ENCODE measurements at places on chromosomes 7 and 10. TPM values are rescaled to one million over a fixed set of nuclear protein-coding genes. Genes with fewer than 3 reads are reported as not detected.
A peak's percentile ranks its signal among the peaks of the same experiment; 100 is the strongest.

DNA sequence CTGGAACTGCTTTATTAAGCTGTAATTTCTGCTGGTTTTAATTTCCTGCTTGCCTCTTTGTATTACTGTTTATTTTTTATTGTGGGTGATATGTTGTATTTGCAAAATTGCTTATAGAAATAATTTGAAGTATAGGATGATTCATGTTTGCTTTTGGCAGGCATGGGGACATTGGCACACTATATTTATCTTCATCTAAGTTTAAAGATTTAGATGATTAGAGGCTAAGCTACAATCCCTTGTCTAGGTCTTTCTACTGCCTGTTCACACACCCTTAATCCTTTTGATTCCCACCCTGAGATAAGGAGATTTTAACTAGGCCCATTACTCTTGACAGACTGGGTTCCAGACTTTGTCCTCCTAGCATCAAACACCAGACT, 182.8 kb upstream of the KAT6B start:
- no peak for DNase-seq

- DNase-seq: no peak
These were observed 4.4 kb downstream of the DDIT4 start for GRCh38 chr10:72277996-72278667.

- no peak for DNase-seq
These were observed 200.2 kb upstream of the FZD1 start for GRCh38 chr7:91064052-91064451.

DNA sequence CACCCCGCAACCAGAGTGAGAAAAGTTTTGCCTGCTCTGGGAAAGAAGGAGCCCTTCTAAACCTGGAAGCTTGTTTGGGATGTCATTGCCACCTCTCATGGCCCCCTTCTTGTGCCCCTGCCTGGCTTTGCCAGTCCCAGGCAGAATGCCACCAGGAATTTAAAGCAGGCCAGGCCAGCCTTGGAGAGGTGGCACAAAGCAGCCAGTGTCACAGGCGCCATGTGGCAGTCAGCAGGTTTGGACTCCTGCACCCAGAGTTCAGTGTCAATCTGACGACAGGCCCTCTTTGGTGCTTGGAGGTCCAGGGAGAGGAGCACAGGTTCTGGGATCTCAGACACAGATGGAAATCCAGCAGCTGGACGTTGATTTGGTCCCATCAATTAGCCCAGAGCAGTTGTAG, 12.7 kb downstream of the HK1 start:
- no peak for DNase-seq

GRCh38 chr10:88783724-88784123, 18.8 kb upstream of the LIPM start:
- DNase-seq: no peak

GRCh38 chr10:8302565-8302964, 248.1 kb downstream of the GATA3 start:
- no peak for DNase-seq

- peak; percentile 38 for DNase-seq
These were observed 763 bp downstream of the PITX3 start for GRCh38 chr10:102240467-102241031.

- DNase-seq: peak; percentile 58
These were observed 58.9 kb downstream of the CALML3 start for GRCh38 chr10:5583525-5584175.

GRCh38 chr10:58856508-58857240, 319.8 kb upstream of the PHYHIPL start:
- no peak for DNase-seq

DNA sequence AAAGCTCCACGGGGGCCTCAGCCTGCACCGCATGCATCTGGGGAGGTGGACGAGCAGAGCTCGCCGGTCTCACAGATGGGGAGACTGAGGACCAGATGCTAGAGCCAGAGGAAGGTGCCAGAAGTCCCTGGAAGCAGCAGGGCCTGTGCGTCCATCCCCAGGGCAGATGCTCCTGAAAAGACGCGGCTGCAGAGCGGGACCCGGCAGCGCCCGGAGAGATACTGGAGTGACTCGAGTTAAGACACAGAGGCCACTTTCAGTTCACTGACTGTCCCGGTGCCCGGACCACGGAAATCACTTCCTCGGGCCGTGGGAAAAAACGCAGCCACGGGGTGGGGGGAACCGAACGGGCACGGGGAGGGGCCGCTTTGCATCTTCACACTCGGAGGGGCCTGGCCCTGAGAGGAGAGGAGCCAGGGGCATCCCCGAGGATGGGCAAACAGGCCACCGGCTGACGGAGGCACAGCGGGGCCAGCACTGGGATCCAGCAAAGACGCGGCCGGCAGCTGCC, 85.4 kb downstream of the FOXL3 start:
- DNase-seq: peak; percentile 9

- DNase-seq: no peak
These were observed 27.2 kb downstream of the ATE1 start for GRCh38 chr10:121900443-121901174.

- DNase-seq: no peak
These were observed 631.7 kb upstream of the GALNT17 start for GRCh38 chr7:70500261-70500660.

DNA sequence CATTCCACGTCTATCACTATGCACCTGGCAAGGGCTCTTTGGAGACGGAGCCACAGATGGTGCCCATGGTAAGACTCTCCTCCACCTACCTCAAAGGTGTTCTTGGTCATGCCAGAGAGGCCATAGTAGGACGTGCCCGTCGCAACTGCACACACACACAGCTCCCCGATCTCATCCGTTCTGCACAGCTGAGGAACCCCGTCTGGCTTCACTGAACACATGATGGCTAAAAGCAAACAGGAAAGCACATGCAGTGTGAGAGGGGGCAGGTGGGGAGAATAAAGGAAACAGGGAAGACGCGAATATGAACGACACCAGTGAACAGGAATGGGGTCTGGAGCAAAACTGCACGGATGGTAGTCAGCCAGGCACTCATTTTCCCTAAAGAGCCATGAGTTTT, 230.9 kb downstream of the ZMYND11 start:
- DNase-seq: no peak

- DNase-seq: no peak
These were observed 123.6 kb upstream of the GDF10 start for GRCh38 chr10:47176206-47176902.

DNA sequence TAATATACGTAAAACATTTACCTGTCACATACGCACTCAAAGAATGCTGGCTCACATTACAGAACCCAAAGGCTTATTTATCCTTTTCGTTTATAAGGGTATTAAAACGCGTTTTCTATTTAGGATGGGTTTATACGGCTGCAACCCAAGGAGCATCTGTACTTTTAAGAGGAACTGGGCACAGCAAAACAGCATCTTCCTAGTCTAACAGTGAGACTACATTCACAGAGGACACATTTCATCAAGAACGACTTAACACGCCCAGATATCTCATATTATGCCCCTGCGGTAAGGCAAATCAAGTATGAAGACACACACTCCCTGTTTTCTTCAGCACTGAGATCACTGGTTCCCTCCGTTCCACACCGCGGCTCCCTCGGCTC, 533 bp upstream of the DMTF1 start:
- no peak for DNase-seq

- no peak for DNase-seq
These were observed 135.1 kb downstream of the NRBF2 start for GRCh38 chr10:63268149-63268797.

GRCh38 chr10:406976-407375, 271.7 kb downstream of the ZMYND11 start:
- DNase-seq: no peak

- DNase-seq: no peak
These were observed 306.2 kb downstream of the CCSER2 start for GRCh38 chr10:84634636-84635035.

DNA sequence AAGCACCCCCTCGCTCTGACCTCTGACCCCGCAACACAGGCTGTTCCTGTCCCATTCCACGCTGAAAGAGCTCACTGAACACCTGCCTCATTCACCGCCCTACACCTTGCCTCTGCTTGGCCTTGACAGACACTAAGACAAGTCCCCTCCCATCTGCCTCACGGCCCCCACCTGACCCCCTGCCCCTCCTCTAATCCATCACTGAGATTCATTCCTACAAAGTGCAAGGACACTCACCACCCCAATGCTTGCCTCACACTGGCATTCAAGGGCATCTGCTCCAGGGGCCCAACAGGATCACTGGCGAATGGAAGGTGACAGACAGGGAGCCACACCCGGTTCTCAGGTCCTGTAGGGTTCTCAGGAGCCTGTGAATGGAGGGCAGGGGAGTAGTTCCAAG, 68.1 kb upstream of the NANOS1 start:
- DNase-seq: no peak

DNA sequence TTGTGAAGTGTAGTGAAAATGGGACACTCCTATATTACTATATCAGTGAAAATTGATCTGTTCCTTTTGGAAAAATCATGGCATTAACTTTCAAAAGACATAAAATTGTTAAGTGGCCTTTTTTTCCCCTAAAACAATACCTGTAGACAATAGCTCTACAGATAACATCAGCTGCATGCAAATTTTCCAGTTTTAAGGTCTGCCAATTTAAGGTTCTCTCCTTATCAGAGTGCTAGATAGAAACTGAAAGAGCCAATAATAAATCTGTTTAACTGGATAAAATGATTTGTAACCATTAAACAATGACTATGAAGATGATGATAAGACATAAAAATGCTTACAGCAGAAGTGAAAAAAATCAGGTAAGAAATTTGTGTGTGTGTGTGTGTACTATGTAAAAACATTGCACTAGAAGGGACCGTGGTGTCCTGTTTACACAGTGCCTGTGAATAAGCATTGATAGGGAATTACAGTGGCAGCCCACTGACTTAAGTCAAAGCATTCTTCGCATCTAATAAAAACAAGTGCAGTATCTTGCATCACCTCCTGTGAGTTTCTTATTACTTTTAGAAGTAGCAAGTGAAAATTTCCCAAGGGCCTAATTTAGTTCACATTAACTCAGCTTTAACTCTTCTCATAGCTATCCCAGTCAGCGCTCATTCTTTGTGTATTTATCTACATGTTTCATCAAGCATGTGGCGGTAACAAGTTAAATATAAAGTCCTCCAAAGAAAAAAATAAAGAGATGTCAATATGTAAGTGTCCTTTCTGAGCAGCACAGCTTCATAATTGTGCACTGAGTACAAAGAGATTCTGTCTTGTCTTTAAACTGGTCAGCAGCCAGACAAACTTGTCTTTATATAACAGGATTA, 261.9 kb downstream of the ARL4A start:
- no peak for DNase-seq

DNA sequence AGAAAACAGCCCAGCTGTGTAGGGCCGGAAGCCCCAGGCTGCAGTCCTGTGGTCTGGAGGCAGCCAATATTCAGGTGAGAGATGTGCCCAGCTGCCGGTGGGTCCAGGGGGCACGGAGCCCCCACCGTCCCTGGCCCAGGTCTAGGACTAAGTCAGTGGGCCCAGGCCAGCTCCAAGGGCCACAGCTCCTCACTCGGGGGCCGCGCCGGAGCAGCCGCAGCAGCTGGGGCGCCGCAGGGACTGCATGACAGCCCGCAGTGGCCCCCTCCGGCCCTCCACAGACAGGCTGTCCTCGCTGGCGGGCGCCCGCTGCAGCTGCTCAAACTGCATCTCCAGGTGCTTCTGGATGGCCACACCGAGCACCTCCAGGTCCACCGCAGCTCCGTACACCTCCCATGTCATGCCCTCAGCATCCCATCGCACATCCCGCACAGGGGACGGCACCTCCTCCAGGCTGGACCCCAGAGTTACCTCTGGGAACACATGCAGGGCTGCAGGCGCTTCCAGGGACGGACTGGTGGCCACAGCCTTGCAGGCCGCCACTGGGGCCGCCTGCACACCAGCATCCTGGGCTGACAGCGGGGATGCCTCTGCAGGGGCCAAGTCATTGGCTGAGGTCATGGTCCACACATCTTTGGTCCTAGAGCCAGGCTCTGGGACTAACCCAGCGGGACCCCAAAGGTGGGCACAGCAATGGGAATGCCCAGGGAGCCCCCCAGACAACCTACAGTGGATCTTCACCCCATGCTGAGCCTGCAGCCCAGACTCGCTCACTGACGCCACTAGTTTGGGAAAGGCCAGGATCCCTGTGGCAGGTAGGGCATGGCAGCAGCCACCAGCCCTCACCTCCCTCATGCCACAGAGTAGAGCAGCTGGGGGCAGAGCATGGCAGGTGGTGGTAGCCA, 7.0 kb downstream of the GPRIN2 start:
- DNase-seq: peak; percentile 65

DNA sequence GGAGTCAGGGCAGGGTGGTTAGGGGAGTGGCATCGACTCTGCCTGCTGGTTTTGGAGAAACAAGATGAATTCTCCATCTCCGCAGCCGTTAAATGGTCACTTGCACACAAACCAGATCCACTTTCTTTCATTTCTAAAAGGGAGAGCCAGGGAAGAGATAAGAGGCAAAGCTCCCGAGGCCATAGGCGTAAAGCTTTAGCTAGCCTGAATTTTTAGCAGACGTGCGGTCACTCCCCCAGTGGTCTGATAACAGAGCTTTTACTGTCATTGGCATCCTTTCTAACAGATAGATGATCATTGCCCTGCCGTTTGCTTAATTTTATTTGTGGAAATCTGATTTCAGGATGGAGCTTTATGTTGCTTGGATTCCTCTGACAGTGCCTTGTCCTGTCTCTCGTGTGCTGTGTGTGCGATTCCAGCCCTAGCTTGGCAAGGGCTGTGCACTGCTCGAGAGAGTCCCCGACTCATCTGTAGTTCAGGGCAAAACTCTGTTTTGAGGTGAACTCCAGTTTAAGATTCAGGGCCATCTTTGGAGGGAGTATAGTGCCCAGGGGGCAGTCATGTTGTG, 62.5 kb downstream of the GATA3 start:
- DNase-seq: no peak

- no peak for DNase-seq
These were observed 18.3 kb downstream of the FIGNL1 start for GRCh38 chr7:50431722-50432305.

- DNase-seq: no peak
These were observed 15.0 kb upstream of the DNMBP start for GRCh38 chr10:100024748-100025147.

DNA sequence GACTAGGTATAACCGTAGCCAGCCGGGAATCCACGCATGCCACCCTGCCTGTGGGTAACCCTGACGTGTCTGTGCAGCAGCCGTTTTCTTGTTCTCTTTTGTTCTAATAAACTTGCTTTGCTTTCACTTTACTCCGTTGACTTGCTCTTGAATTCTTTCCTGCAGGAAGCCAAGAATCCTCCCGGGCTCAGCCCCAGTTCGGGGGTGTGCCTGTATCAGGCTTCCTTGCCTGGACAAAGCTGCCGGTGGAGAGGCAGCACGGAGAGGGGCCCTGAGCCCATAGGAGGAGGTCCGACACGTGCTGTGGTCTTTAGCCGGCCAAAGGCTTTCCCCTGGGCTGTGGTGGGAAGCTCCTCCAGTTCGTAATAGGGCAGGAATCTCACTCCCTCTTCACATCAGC, 256.5 kb upstream of the PPP2R2D start:
- DNase-seq: no peak

PNLIPRP2 gene
- total RNA-seq: 455 TPM

MYL7 gene
- not detected for total RNA-seq

CCZ1 gene
- 14.7 TPM for total RNA-seq

A1CF gene
- 11.8 TPM for total RNA-seq

WIPF3 gene
- 2.1 TPM for total RNA-seq

PAX4 gene
- not detected for total RNA-seq

CDC14C gene
- total RNA-seq: not detected

BLVRA gene
- total RNA-seq: 15.5 TPM

ITGA8 gene
- 0.69 TPM for total RNA-seq

All from pancreas (tissue), 10 donors.